ENCODE measurements at places on chromosomes 7 and 10. TPM values are rescaled to one million over a fixed set of nuclear protein-coding genes. Genes with fewer than 3 reads are reported as not detected.

Gene SLC16A9
- total RNA-seq, result 4.4 TPM

GRCh38 chr10:129438024-129438423, 29.0 kb upstream of the MGMT start:
- no peaks in the 10 kb centered on the region for H3K4me1 ChIP-seq
- H3K27me3 ChIP-seq, result no peaks in the 10 kb centered on the region
- H3K4me3 ChIP-seq, result no peak overlapping the region
- no peak overlapping the region for H3K27ac ChIP-seq

GRCh38 chr10:4707221-4707620, 118.8 kb upstream of the AKR1E2 start:
- H3K27ac ChIP-seq, result no peak overlapping the region
- DNase-seq, result no peak
- H3K4me1 ChIP-seq, result peaks cover 13% of the 10 kb centered on the region
- no peaks in the 10 kb centered on the region for H3K36me3 ChIP-seq

GRCh38 chr7:150851492-150852370, 586 bp upstream of the AOC1 start:
- DNase-seq, result no peak
- no peak overlapping the region for H3K27ac ChIP-seq
- no peak overlapping the region for H3K4me3 ChIP-seq
- H3K4me1 ChIP-seq, result no peaks in the 10 kb centered on the region
- H3K36me3 ChIP-seq, result no peaks in the 10 kb centered on the region
- H3K27me3 ChIP-seq, result peaks cover 3% of the 10 kb centered on the region

Gene HACD1
- 87.7 TPM for total RNA-seq

Gene HOXA6
- not detected for total RNA-seq

Gene ARPC1A
- 185 TPM for total RNA-seq

Gene VIM
- 5,400 TPM for total RNA-seq

Gene TUBAL3
- total RNA-seq, result not detected

GRCh38 chr7:36671432-36671829, 52.9 kb downstream of the AOAH start:
- no peak overlapping the region for H3K4me3 ChIP-seq
- DNase-seq, result no peak
- H3K36me3 ChIP-seq, result no peaks in the 10 kb centered on the region

DNA sequence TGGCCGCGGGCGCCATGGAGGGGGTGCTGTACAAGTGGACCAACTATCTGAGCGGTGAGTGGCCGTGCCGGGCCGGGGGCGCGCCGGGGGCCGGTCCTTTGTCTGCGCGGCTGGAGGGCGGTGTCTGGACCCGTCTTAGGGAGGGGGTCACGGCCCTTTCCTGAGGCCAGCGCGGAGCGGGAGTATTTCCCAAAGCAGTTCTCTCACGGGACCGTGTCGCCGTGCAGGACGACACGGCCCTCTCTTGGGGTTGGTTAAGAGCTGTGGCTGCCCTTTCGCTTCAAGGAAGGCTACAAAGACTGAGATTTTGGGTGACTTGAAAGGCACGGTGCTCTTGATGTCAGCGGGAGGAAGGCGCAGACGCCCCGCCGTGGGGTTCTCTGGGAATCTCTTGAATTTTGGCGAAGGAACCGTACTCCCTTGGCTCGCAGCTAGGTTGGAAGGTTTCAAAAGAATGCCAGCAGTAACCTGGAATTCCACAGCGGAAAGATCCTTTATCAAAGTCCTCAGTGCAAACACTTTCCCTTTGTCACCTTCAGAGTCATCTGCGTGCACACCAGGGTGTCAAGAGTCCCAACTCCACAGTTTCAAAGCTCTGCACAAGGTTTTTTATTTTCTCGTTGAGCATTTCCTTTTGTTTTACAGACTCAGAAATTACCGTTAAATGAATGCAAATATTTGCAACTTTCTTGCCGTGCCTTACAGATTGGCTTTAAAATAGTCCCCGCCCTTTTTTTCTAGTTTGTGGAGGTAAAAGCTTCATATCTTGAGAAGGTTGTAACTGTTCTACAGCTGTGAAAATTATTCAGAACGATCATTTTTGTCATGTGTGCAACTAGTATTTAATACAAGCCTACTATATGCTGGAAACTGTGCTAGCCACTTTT, 780 bp downstream of the PLEKHA8 start:
- H3K27me3 ChIP-seq, result no peaks in the 10 kb centered on the region
- H3K27ac ChIP-seq, result peak overlapping the region; percentile 54
- DNase-seq, result peak; percentile 27
- H3K4me3 ChIP-seq, result peak overlapping the region; percentile 98

Gene HOXA10
- total RNA-seq, result not detected

- H3K27me3 ChIP-seq, result no peaks in the 10 kb centered on the region
- no peak overlapping the region for H3K4me3 ChIP-seq
- no peak for DNase-seq
- no peaks in the 10 kb centered on the region for H3K4me1 ChIP-seq
Measured at GRCh38 chr7:68314208-68314607, 1284.1 kb upstream of the AUTS2 start.

DNA sequence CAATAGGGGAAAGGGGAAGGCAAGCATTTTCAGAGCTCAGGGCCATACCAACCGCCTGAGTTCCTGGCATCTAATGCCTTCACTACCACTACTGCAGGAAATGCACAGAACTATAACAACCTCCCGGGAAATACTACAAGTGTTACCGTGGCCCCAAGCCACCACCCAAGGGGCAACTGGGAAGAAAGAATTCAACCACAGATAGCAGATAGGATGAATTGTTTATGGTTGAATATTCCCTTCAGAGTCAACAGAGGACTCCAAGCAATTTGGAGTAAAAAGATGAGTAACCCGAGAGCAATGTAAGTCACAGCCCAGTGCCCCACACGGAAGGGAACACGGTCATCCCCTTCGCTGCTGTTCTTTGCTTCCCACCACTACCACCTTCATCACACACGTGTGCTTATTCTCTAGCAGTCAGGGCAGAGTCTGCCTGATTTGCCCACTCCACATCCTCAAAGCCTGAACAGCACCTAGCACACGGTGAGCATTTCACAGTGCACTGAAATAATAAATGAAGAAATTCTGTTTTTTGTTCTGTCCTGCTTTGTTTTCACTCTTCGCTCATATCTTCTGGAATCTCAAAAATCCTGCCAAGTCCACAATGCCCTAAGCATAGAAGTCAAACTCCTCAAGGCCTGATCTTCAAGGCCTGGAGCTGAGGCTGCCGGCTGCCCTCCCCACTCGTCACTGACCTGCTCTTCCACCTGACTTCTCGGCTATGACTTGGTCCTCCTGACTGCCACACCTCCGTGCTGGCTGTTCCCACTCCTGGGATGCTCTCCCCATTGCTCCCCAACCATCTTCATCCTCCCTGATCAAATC, 221.1 kb downstream of the KCNMA1 start:
- DNase-seq, result peak; percentile 93
- peaks cover 30% of the 10 kb centered on the region for H3K4me1 ChIP-seq
- H3K36me3 ChIP-seq, result no peaks in the 10 kb centered on the region
- H3K27me3 ChIP-seq, result no peaks in the 10 kb centered on the region
- no peak overlapping the region for H3K4me3 ChIP-seq
